ENCODE measurements at places on chromosomes 1 and 21.
A peak's percentile ranks its signal among the peaks of the same experiment; 100 is the strongest.

DNA sequence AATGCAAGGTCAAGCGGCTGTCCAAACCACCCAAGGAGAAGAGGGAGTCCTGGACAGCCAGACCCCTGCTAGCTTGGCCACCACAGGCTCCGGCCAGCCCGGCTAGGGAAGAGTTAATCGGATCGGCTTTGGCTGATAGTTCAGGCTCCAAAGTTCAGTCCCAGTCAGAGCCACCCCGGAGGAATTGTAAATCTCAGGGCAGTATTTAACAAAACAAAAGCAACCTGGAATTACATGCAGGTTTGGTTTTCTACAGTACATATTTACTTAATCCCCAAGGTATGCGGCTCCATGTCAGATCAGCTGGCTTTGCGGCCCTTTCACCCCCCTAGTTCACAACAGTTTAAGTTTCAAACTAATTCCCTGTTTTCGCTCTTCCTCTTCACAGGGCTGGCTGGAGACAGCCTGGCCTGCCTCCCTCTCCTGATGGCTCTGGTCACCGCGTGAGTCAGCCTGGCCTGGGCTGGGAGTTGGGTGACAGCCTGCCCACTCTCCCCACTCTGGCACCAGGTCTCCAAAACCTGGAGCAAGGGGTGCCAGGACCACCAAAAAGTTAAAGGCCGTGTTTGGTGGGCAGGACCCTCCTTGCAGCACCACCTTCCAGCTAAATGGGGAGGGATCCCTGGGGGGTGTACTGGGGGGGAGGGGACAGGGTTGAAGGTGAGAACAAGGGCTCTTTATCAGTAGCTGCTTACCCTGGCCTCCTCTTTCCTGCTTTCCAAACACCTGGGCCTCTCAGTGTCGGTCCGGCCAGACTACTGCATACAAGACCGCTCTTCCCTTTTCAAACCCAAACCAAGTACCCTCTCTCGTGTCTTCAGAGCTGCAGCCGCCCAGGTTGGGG is 1.9 kb downstream of the DHRS3 start:
- no peak for DNase-seq

DNA sequence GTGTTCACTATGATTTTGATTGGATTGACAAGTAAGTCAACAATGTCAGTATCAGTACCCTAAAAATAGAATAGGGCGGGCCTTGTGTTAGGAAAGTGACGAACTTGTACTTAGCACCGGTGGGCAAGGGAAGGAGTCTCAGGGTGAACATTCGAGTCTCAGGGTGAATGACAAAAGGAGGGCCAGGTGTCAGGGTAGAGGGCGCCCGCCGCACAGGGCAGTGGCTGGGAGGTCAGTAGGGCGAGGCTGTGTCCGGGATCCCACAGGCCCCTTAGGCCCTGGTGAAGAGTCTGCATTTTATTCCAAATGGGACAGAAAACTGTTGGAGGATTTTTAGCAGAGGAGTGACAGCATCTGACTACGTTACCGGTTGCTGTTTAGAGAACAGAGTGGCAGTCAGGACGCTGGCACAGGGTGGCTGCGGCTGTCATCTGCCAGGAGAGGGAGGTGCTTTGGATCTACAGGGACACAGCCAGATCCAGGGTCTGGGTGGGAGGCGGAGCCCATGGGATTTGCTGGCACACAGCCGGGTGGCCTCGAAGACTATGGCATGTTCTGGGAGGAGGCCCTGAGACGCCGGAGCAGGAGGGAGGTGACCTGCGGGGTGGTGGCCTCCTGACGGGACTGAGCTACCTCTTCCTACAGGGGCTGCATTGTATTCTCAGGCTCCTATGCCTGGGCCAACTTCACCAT is 11.0 kb downstream of the AGTRAP start:
- no peak for DNase-seq

DNA sequence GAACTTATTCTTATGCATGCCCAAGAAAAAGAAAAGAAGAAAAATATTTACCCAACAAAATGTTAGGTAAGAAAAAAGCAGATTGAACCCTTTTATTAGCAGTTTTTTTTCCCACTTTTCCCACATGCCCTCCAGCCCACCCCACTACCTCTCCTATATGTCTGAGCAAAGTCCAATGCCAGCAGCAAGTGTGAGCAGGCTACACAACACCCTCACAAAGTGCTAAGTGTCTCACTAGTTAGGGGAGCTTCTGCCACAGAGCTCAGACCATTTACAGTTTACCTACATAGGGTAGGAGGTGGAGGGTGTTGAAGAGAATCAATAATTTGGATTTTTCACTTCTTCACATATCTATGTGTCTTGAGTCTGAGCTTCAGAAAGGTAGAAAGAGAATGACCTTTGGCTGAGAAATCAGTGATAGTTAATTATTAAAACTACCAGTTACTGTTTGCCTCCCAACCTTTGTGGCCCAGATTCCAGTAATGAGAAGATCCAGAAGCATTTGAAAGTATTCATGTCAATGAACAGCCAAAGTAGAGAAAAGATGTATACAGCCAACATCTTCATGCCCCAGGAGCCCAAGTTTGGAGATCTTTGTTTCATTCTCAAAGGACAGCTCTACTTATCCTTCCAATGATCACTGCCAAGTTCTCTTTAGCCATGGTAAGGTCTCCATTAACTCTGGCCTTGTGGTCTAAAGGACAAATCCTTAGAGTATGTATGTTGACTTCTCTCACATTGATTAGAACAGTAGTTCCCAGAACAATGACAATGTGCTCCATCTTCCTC is 26.2 kb downstream of the OR10J5 start:
- no peak for DNase-seq

DNA sequence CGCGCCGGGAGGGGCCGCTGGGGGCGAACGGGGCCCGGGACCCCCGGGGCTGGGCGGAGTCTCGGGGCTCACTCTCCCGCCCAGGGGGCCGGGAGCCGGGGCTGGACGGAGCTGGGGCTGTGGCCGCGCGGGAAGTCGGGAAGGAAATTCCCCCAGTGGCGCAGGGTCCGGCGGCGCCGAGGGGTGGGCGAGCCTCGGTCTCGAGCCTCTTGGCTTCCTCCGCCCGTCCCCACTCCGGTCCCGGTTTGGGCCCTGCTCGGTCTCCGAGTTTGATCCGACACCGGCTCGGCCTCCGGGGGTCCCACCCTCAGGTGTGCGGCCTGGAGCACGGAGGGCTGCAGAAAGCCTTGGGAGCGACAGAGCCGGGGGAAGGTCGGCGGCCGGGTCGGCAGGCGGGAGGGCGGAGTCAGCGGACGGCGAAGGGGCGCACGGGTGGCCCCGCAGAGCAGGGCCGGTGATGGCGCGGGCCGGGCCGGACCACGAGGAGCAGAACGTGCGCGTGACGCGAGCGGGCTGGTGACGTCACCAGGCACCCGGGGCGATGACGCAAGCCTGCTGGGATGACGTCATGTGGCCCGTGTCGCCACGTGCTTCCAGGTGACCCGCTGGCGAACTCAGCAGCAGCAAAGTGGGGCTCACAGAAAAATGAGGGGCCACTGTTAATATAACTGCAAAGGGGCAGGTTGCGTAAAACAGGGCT is 610 bp upstream of the HES4 start:
- DNase-seq: peak; percentile 80

- no peak for DNase-seq
Measured at GRCh38 chr1:56816264-56816663, 2.9 kb downstream of the FYB2 start.

DNA sequence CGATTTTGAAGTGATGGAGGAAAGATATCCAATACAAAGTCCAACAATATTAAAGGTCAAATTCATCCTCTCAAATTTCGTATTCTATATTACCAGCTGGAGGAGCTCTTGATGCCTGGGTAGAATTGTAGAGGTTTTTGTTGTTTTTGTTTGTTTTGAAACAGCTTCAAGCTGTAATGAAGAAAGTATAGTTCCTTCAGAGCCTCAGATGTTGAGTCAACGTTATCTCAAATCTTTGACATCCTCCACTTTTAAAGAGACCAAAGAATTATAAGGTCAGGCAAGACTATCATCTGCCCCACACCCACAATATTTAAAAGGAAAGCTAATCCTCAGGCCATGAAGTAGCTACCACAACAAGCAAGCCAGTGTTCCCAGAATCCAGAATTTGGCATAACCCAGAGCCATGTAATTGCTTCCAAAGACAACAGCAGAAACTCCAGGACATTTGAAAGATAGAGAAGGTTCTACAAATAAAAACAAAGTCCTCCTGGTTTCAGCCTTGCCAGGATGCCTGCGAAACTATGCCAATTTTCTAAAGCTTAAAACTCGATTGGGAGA is 24.9 kb downstream of the VAV3 start:
- no peak for DNase-seq

DNA sequence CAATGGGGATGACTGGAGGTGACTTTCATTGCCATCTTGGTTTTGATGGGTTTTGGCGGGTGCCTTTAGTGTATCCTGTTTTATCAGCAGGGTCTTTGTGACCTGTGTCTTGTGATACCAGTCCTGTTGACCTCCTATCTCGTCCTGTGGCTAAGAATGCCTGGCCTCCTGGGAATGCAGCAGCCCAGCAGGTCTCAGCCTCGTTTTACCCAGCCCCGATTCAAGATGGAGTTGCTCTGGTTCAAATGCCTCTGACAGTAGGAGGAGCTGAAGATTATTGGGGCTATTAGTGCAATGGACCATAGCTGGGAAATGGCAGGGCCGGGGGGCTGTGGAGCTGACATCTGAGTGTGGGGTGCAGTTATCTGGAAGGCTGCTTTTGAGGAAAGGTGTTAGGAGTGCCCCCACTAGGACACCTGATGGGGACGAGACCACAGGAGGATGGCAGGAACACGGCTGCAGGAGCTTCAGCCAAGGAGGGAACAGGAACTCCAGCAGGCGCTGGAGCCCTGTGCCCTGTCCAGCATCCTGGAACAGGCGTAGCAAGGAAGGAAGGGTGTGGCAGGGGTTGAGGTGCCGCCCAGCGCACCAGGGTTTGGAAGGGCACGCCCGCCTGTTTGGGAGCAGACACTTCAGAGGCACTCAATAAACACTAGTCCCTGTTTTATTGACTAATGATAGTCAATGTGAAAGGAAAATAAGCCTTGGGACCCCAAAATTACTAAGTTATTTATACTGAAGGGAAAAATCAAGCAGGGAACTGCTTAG is 15.3 kb upstream of the AGPAT3 start:
- no peak for DNase-seq

GRCh38 chr1:39977202-39977601 is 22.3 kb downstream of the MFSD2A start:
- DNase-seq: no peak

GRCh38 chr1:52659851-52660596 is 27.1 kb downstream of the SHISAL2A start:
- no peak for DNase-seq

DNA sequence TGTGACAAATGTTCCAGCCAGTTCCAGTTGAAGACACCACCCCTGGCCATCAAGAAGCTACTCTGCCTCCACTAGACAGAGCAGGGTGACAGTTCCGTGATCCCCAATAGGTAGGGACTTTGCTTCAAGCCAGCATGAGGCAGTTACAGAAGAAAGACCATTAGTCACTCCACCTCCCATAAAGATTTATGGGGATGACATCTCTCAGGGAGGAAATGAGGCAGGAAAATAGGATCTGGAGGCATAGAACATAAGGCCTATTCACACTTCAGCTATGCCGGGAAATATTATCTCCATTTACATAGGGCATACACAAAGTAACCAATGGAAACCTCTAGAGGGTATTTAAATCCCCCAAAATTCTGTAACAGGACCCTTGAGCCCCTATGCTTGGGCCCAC is 3.5 kb upstream of the GBP7 start:
- no peak for DNase-seq

DNA sequence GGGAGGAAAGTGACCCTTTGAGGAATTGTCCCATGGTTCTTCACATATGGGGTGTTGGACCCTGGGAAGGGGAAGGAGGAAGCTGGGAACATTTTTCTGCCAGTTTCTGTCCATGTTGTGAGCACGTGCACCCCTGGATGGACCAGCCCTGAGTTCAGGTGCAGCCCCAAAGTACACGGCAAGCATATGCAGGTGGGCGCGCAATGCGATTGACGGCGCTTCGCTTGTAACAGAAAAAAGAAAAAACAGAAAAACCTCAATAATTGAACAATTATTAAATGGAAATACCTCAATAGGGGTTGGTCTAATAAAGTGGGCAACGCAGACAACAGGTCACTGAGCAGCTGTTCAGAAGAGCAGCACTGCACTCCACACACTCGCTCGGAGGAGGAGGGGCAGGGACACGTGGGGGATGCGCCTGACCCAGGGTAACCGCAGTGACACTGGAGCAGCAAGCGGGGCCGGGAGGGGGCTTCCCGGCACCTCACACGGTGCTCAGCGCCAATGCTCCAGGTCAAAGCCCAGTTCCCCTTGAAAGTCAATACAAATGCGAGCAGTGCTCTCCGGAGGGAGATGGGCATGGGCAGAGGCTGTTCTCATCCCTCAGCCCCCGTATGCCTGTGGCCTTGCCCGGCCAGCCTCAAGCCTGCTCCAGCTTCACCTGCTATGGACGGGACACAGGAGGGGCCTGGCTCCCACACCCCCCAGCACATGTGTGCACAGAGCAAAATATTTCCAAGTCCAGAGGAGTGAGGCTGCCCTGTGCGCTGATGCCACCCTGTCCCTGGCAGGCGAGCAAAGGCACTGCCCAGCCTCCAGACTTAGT is 6.6 kb upstream of the ACTRT2 start:
- DNase-seq: no peak

- DNase-seq: no peak
Measured at GRCh38 chr1:203858055-203858454, 3.3 kb upstream of the SNRPE start.

DNA sequence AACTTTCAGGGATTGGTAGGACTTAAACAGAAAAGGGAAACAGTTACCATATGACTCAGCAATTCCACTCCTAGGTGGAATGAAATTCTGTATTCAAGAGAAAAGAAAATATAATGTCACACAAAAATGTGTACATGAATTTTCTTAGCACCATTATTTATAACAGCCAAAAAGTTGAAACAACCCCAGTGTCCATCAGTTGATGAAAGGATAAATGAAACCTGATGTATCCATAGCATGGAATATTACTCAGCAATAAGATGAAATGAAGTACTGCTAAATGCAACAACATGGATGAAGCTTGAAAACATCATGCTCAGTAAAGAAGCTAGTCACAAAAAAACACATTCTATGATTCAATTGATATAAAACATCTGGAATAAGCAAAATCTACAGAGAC is 15.5 kb downstream of the EEIG2 start:
- DNase-seq: no peak

- DNase-seq: no peak
Measured at GRCh38 chr1:202908998-202909397, 18.0 kb downstream of the KLHL12 start.

GRCh38 chr1:24984800-24985522 is 54.9 kb upstream of the RUNX3 start:
- DNase-seq: peak; percentile 31

GRCh38 chr1:43021547-43022474 is 63.1 kb upstream of the SLC2A1 start:
- no peak for DNase-seq
